ENCODE measurements at places on chromosomes 16 and 17.

GRCh38 chr16:85514598-85515318 is 98.4 kb upstream of the GSE1 start:
- no peak for DNase-seq

DNA sequence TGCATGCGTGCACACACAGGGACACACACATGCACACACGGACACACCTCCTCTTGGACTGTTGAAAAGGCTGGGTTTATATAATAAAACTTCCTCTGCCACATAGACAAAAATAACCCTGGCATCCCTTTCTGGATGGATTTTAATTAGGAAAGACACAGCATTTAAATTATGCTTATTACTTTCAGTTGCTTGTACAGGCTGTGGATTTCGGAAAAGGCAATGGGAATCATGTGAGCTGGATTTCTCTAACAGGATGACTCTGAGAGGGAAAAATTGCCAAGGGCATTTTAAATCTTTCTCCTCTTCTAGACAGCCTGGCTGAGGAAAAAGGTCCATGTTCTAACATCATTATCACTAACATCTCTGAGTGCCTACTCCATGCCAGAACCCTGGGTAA is 75.9 kb downstream of the HLF start:
- DNase-seq = no peak

GRCh38 chr16:49493836-49494235 is 120.2 kb downstream of the C16orf78 start:
- no peak for DNase-seq

- DNase-seq = no peak
Observed at GRCh38 chr16:17206712-17207111, 264.0 kb downstream of the XYLT1 start.

GRCh38 chr16:896261-897199 is 74.3 kb downstream of the LMF1 start:
- no peak for DNase-seq

GRCh38 chr16:77564791-77565390 is 130.1 kb upstream of the ADAMTS18 start:
- no peak for DNase-seq

DNA sequence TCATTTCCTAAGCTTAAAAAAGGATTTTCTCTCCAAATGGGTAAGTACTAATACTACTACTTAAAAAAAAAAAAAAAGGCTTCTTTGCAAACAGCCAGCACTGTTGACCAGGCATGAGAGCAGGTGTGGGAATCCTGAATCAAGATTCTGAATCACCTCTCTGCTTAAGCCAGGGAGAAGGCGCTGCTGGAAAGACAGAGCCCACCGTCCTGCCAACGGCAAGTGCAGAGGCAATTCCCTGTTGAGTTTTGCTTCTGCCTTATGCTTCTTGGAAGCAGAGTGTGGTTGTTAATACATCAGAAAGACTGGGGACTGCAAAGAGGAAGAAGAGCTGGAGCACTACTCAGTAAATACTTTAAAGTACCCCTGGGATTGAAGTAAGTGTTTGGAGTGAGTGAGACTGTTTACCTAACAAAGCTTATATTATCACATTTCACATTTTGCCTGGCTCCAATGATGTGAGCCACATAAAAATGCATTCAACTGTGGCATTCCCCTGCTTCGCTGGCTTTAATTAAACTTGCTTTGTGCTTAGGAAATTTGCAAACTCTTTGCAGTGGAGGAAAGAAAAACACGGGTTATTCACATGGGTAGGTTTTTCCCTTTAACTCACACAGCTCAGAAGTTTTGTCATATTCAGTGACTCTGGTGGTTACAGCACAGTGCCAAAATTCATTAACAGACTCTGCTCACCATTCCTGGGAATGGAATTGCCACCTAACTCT is 86.0 kb upstream of the KIF2B start:
- DNase-seq = no peak

GRCh38 chr16:69763599-69763942 is 1.4 kb downstream of the WWP2 start:
- DNase-seq = no peak

DNA sequence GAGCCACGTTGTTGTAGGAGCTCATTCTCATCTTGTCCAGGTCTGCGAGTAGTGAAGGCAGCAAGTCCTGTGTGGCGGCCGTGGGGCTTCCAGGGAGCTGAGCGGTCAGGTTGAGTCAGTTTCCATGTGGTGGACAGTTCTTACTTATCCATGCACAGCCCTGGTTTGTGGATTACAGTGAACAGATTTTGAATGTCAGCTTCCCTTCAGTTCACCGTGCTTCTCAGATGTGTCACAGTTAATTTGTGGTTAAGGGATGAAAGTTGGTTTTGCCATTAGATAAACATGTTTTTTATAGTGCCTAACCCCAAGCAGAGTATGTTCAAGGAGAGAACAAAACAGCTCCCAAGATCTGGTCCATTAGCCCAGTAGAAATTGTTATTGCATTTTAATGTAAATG is 103.1 kb downstream of the RPTOR start:
- DNase-seq = no peak

DNA sequence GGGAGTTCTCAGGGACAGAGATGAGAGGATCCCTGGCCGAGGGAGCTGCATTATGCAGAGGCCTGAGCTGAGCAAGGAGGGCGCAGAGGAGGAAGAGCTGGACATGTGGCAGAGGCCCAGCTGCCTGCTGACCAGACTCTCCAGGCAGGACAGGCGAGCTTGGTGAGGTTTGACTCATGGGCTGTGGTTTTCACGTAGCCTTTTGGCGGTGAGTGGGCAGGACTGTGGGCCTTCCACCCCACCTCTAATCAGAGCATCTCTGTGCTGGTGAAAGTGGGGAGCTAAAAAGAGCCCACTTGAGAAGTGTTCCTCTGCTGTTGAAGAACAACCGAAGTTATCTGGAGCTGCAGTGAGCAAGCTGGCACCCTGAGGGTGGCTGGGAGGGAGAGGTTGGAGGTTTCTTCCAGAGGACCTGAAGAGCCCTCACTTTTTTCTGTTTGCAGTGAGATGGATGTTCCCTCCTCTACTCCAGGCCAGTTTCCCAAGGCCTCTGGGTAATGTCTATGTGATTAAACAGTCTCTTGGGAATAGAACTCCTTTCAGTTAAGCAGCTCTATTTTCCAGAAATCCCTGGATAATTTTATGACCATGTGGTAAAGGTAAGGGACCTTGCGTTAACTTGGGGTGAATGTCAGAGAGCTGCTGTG is 11.9 kb downstream of the EPN2 start:
- DNase-seq = no peak

DNA sequence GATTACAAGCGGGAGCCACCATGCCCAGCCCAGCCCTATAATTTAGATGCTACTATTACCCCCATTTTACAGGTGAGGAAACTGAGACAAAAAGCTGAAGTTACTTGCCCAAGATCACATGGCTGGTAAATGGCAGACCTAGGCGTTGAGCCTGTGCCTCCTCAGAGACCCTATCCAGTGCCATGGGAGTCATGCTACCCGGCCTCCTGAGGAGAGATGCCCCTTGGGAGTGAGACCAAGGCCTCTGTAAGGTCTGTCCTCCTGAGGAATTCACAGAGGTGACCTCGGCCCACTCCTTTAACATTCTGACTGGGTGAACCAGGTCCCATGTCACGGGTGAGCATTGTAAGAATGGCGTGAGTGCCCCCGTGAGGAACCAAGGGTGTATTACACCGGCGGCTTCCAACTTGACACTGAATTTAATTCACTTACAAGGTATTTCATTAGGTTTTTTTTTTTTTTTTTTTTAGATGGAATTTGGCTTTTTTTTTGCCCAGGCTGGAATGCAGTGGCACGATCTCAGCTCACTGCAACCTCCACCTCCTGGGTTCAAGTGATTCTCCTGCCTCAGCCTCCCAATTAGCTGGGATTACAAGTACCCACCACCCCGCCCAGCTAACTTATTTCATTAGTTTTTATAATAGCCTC is 95.7 kb downstream of the ABCC6 start:
- peak; percentile 75 for DNase-seq

DNA sequence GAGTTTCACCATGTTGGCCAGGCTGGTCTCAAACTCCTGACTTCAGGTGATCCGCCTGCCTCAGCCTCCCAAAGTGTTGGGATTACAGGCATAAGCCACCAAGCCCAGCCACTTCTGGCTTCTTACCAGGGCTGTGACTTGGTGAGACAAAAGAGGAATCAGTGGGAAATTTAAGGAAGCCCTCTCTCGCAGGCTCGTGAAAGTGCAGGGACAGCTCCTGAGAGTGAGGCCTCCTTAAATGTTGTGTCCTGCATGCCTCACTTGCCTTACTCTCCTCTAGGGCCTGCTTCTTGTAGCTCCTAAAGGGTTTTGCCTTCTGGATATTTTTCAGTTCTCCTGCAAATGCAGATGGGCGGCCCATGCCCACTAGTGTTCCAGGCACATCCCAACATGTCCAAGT is 5.2 kb downstream of the AHSP start:
- no peak for DNase-seq

GRCh38 chr17:4806456-4806776 is 536 bp upstream of the PLD2 start:
- DNase-seq = no peak

- DNase-seq = no peak
Observed at GRCh38 chr17:28365487-28365886, 488 bp upstream of the SEBOX start.

DNA sequence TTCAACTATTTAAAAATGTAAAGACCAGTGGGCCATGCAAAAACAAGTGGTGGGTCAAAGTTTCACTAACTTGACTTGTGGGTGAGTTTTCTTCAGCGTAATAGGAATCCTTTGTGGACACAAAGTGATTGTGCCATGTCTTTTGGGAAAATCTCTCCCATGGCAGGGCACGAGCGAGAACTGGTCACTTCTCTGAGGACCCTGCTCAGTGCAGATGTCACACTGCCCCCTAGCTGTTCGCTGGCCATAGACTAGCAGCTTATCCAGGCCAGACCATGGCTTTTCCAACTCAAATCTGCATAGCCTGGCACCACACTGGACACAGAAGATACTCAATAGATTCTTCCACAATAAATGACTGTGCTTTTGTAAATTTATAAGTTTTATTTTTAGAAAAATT is 306.0 kb upstream of the CCL2 start:
- no peak for DNase-seq

- DNase-seq = peak; percentile 61
Observed at GRCh38 chr17:30970831-30971567, at the start of gene RNF135. TSS of gene RNF135 (plus strand) at chr17:30971039. CDS start at chr17:30971074, 35 bp downstream.

DNA sequence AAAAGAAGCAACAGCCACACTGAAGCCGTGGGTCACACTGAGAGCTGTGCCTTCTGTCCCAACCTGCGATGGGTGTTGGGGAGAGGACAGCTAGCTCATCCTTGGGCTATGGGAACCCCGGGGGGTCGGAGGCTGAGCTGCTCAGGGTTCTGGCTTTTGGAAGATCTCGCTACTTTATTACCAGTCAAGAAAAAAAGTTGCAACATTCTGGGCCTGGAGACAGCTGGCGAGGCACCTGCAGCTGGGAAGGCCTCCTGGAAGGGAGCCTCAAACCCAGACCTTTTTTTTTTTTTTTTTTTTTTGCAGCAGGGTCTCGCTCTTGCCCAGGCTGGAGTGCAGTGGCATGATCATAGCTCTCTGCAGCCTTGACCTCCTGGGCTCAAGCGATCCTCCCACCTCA is 24.9 kb downstream of the TPSD1 start:
- no peak for DNase-seq

DNA sequence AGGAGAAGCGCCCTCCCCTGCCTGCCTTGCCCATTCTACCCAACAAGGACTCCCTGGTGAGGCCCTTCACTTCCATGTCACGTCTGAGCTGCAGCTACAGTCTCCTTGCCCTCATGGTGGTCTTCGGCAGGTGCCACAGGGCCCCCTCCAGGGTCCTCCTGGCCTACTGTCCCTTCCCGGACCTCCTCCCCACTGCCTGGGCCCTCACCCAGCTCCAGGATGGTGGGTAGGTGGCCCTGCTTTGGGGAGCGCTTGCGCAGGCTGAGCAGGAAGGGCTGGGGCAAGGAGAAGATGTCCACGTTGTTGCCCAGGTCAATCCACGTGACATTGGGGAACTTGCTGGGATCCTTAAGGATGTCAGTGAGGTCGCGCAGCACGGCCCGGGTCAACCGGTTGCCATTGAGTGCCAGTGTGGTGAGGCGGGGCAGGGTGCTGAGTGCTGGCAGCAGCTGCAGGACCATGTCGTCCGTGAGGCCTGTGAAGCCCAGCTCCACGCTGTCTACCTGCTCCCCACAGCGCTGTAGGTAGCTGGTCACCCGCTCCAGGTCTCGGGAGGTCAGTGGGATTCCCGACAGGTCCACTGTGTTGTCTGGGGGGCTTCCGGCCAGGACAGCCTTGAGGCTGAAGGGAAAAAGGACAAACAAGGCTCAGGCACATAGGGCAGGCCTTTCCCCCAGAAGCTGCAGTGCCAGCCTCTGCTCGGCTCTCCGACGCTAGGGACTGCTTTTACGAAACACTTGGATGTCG is 28.3 kb downstream of the TRPV2 start:
- no peak for DNase-seq

DNA sequence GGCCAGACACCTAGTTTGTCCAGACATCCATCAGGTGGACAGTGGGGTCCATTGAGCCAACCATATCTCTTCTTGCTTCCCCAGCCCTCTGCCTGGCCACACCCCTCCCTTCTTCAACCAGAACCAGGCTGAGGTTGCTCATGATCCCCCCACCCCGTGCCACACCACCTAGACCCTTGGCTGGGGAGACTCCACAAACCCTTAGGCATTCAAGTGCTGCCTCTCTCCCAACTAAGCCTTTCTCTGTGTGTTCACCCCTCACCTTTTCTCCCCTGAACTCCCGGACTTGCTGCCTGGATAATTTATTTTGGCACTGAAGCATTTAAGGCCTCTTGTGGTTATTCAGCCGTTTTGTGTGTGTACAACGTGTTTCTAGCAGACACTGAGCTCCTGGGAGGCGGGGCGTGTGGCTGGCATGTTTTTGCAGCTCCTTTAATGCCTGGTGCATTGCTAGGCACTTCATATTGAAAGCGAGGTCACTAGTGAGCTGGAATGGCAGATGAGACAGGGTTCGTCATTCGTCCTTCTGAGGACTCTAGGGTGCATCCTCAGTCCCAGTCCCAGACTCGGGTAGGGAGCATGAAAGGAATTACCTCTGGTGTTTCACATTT is 28.7 kb downstream of the CACNA1G start:
- no peak for DNase-seq

GRCh38 chr16:70714581-70715054 is 28.8 kb upstream of the MTSS2 start:
- no peak for DNase-seq

DNA sequence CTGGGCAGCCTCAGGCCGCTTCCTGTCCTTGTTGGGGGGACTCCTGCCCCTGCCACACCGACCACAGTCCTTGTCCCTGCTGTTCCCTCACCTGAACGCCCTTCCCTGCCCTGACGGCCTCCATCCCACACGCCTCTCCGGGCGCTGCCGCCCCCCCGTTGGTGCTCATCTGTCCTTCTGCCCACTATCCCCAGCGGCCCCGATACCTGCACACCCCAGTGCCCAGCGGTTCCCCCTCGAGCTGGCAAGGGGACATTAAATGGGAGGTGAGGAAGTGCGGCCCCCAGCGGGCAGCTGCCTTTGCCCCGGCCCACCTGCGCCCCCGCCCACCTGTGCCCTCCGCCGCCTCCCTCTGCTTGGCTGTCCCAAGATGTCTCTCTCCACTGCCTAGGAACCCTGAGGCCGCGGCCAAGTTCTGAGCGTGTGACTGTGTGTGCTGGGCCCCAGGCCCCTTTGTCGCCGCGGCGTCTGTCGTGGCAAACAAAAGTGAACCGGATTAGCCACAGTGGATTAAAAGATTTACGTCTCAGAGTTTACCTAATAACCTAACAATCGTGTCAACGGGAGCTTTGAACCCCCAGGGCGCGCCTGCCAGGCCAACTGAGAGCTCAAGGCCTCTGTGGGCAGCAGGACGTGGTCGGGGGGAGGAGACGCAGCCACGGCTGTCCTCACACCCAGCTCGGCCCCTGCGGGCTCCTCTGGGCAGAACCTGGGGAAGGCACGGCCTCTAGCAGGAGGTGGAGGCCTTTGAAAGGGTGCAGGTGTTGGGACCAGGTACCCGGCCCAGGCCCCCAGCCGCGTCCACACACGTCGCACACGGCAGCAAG is 7.6 kb upstream of the AXIN1 start:
- no peak for DNase-seq

Data from CD4-positive, alpha-beta T cell treated with Interleukin-10 for 1 hour (primary cell).